ENCODE measurements at places on chromosomes 5 and 9.

GRCh38 chr9:137114613-137115393 lies at the start of gene DPP7:
TSS of gene DPP7 (minus strand) at chr9:137114733. CDS start at chr9:137114713, 20 bp downstream.
- peak; percentile 8 for DNase-seq

DNA sequence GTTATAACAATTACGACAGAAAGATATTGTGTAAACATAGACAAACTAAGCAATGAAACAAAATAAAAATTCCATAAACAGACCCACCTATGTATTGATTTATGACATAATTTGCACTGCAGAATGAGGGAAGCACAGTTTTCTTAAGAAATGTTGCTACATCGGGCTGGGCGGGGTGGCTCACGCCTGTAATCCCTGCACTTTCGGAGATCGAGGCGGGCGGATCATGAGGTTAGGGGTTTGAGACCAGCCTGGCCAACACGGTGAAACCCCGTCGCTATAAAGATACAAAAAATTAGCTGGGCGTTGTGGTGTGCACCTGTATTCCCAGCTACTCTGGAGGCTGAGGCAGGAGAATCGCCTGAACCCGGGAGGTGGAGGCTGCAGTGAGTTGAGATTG lies 1344.4 kb upstream of the WWC1 start:
- no peak for DNase-seq

- no peak for DNase-seq
Measured at GRCh38 chr9:97632248-97632984, 752 bp downstream of the TSTD2 start.

- DNase-seq, result no peak
Measured at GRCh38 chr5:148972974-148973374, 89.9 kb downstream of the SH3TC2 start.

DNA sequence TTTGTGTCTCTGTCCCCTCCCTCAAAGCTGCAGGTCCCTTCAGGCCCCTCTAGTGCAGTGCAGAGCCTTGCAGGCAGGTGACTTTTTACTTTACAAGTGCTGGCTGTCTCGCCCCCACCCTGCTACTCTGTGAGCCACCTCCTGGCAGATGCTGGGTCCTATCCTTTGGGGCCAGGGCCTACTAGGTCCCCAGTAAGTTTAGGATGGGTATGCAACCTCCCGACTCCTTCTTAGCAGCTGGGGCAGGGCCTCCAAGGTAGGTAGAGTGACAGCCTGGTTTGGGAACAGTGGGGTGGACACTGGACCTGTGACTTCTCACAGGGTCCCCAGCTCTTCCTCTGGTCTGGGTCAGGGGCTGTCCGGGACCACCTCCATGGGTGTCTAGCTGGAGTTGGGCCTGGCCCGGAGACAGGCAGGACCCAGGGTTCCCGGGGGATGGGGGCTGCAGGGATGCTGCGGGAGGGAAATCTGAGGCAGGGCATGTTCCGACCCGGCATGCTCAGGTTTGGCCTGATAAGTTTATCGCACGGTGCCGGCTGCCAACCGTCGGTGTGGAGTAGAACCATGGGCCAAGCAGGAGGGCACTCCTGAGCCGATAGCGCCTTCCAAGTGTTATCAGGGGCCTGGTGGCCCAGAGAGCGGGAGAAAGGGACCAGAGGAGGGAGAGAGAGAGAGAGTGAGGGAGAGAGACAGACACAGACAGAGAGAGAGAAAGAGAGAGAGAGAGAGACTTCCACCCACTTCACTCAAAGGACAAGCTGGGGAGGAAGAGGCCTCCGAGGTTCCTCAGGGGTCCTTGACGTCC lies 20.5 kb downstream of the GFI1B start:
- no peak for DNase-seq

GRCh38 chr5:31825518-31826068 lies 186.7 kb downstream of the PDZD2 start:
- DNase-seq, result peak; percentile 56

DNA sequence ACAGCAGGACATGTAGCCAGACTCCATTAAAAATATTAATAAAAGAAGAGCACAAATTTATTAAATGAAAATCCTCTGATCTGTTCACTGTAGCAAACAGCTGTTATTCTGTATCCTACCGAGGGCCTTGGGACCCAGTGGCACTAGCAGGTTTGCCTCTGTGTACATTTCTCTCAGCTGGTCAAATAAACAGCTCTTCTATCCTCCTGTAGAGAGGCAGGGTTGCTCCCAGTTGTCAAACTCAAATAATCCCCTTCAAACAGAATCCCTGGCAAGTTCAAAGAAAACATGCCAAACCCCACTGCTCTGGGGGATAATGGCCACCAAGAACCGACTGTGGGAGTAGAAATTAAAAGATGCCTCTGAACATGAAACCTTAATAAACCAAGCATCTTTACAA lies 1262.0 kb upstream of the DMAC1 start:
- no peak for DNase-seq

DNA sequence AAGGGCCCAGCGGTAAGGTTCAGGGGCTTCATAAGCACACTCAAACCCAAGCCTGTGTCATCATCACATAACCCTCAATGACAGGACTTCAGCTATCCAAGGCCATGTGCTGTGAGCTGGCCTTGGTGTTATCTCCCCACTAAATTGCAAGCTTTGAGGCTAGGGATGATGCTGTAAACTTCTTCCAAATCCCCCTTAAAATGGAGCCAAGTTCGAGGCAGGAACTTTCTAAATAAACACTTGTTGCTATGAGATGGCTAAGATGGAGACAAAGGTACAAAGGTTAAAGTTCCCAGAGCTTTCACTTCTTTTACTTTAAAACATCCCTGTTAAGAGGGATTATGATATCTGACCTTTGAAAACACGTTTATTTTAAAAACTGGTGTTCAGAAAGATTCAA lies 123.6 kb downstream of the MYO10 start:
- no peak for DNase-seq

GRCh38 chr9:22045423-22045822 lies 36.3 kb upstream of the CDKN2B start:
- DNase-seq, result no peak

DNA sequence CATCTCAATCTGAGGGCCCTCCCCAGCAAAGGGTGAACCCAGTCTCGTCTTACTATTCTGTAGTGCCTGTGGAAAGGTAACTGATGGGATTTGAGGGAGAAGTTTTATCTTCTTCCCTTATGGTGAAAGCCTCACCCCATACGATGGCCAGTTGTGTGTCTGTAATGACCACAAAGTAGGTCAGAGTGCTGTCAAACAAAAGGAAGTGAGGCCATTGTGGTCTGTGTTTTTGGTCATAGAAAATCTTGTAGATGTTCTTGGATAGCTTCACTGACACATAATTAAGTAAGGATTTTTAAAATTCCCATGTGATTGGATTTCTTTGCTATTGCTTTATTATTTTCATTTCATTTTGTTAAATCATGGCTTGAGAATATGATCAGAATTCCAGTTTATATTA lies 505.1 kb upstream of the KLF4 start:
- DNase-seq, result no peak

DNA sequence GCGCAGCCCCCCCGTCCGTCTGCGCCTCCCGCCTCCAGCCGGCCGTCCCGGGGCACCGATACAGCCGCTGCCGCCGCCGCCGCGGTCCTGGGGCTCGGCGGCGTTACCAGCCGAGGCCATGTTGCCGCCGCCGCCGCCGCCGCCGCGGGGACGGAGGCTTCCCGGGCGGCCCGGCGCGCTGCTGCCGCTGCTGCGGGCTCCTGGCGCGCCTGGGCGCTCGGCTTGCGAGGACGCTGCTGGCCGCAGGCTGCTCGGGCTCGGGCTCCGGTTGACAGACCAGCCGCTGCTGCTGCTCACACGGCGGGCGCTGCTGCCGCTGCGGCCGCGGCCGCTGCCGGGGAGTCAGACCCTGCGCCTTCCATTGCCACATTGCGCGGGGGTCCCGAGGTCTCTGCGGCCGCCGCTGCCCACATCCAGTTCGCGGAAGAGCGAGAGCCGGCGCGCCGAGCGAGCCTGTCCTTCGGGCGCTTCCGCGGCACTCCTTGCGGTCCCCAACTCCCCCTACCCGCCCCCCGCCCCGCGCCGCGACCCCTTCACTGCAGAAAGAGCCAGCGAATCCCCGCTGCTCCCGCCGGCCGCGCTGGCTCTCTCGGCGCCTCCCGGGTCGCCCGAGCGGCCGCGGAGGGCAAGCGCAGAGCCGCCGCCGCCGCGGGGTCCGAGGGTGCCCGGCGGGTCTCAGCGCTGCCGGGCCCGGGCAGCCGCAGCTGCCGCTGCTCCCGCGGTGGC lies 8.4 kb downstream of the PTCH1 start:
- no peak for DNase-seq

- no peak for DNase-seq
Measured at GRCh38 chr5:126866851-126867636, 90.1 kb downstream of the LMNB1 start.

GRCh38 chr9:129887334-129888292 lies 52.4 kb downstream of the USP20 start:
- DNase-seq, result no peak

GRCh38 chr5:125659316-125660023 lies 763.7 kb upstream of the GRAMD2B start:
- DNase-seq, result no peak

GRCh38 chr9:135414293-135414692 lies 65.3 kb upstream of the PPP1R26 start:
- no peak for DNase-seq

DNA sequence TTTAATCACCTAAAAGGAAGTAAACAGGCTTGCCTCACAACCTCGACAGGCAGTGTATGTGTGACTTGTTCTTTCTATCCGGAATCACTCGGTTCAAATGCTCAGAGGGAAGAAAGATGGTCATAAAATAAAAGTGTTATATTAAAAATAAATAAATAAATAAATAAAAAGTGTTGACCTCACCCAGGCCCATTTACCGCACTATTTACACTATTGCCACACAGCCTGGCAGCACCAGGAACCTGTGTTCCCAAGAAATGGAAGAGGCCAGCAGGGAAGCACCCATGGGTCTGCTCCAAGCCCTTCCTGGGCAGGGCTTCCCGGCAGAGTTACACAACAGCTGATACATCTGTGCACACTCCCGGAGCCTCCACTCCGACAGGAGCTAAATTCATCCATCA lies 127.9 kb downstream of the EFNA5 start:
- no peak for DNase-seq
